ENCODE measurements at places on chromosomes 7 and 10.

DNA sequence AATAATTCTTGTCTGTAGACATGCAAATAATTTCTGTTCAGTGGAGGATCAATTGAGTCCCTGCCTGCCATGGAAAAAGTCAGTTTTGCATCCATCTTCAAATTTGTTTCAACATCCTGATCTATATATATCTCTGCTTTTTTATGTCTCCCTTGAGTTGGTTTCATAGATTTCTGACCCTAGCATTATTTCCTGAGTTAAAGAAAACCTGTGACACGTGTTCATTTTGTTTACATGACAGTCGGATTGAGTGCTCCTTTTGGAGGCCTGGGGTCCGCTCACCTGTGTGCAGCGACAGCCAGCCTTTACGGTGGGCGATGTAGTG lies 674 bp downstream of the MRPS24 start:
- DNase-seq = no peak

- DNase-seq = no peak
Measured at GRCh38 chr7:21028186-21028585, 241.5 kb upstream of the SP8 start.

DNA sequence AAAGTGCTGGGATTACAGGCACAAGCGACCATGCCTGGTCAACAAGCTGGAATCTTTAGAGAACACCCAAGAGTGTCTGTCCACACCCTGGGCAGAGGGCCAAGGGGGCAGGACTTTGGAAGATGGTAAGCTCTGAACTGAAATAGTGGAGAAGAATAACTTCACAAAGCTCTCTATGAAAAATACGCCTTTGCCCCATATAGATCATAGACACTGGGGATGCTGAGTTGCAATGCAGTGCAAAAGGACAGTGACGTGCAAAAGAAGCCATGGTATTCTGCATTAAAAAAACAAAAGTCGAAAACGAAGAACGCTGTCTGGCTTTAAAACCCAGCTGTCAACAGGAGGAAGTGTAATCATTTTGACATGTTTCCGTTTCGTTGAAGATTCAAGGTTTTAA lies 353.6 kb downstream of the CALN1 start:
- DNase-seq = no peak

- DNase-seq = no peak
Measured at GRCh38 chr7:71221049-71221448, 89.1 kb downstream of the GALNT17 start.

- DNase-seq = no peak
Measured at GRCh38 chr7:27117887-27118491, 12.6 kb downstream of the HOXA4 start.

DNA sequence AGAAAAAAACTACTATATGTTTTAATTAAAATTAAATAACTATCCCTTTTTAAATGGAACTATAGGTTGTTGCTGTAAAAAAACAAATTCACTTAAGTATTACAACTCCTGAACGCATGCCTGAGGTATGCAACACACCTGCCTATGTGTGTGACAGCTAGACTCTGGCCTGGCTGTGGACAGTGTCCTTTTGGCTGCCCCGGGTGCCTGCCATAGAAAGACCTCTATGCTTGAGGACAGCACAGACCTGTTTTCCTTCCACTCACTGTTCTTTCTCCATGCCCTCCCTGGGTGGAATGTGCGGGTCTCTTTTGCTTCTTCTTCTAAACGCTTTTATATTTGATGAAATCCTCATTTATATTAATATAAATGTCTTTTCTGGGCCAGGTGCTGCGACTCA lies 6.5 kb upstream of the PPIA start:
- no peak for DNase-seq

DNA sequence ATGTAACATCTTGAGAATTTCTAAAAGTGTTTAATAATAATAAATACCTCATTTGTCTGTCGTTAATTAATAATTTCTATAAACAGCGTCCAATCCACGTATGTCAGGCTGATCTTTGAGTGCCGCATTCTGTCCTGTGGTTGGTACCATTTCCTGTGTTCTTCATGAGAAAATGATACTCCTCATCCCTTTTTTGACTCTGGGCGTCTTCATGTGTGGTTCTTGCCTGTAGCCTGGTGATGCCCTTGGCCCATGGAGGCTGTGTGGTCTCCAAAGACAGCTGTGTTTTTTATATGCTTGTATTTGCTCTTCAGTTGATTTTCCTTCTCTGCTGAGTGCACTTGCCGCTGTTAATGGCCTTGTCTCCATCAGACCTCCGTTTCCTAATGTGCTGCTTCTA lies 31.5 kb downstream of the GLRX3 start:
- DNase-seq = no peak

- DNase-seq = no peak
Measured at GRCh38 chr10:8588135-8588534, 533.6 kb downstream of the GATA3 start.

DNA sequence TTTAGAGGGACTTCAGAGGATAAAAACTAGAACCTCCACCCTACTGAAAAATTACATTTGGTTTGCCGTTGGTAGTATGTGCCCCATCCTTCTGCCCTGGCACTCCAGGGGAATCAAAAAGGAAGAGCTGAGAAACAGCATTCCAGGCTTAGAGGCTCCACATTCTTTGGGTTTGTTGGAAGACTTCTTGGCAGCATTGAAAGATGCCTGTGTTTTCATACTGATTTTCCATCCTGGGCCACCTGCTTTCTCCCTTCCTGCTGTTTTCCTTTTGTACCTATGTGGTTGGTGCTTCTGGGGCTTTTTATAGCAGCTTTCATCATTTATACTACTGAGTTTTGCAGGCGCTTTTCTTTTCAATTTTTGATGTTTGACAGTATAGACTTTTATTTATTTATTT lies 61.7 kb downstream of the AUTS2 start:
- no peak for DNase-seq

- no peak for DNase-seq
Measured at GRCh38 chr10:99630433-99630832, 10.2 kb upstream of the SLC25A28 start.

DNA sequence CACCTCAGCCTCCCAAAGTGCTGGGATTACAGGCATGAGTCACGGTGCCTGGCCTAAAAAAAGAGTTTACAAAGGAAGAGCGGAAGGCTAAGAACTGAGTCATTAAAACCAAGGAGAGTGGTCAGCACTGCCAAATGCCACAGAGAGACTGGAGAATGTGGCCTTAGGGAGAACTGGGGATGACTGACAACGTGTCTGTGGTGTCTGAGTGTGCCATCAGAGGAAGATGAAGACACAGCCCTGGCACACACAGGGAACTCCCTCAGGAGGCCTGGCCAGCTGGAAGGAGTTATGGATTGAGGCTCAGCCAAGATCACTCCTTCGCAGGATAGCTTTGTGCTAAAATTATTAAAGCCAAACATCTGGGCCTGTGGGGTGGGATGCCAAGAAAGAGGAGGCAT lies 3.9 kb upstream of the INA start:
- no peak for DNase-seq

DNA sequence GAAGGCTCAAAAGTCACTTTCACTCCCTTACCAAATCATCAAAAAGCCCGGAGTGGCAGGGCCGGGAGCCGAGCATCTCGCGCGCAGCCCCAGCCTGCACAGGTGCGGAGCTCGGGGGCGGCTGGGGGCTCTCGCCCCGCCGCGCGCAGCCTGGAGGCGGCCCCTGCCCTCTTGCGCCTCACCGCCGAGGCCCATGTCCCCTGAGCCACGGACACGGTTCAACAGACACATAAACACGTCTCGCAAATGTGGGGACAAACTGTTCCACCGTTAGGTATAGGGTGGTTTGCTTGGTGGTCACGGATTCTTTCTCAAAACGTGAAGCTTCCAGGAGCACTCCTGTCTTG lies 700 bp downstream of the GSAP start:
- no peak for DNase-seq

- DNase-seq = no peak
Measured at GRCh38 chr10:62109587-62110293, 158.9 kb downstream of the RTKN2 start.

- DNase-seq = no peak
Measured at GRCh38 chr7:133164498-133164897, 82.6 kb upstream of the CHCHD3 start.

GRCh38 chr10:52359441-52359840 lies 45.4 kb downstream of the DKK1 start:
- no peak for DNase-seq

DNA sequence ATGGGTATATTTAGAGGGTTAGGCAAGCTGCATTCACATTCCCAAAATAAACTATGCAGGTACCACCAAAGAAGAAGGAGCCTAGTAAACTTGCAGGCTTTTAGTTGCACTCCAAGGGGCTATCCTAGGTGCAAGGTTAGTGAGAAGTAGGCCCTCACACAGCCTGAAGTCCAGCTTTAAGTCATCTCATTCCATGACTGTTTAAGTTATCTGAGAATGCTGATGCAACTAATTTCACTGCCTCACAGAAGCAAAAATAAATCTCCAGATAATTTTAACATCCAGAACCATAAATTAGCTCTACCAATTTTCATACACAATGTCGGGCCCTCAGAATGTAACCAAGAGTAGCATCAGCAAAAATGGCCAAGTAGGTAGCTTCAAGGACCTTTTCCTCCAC lies 34.3 kb upstream of the HHEX start:
- DNase-seq = no peak

- DNase-seq = no peak
Measured at GRCh38 chr10:132979491-132980425, 37.4 kb upstream of the CFAP46 start.

DNA sequence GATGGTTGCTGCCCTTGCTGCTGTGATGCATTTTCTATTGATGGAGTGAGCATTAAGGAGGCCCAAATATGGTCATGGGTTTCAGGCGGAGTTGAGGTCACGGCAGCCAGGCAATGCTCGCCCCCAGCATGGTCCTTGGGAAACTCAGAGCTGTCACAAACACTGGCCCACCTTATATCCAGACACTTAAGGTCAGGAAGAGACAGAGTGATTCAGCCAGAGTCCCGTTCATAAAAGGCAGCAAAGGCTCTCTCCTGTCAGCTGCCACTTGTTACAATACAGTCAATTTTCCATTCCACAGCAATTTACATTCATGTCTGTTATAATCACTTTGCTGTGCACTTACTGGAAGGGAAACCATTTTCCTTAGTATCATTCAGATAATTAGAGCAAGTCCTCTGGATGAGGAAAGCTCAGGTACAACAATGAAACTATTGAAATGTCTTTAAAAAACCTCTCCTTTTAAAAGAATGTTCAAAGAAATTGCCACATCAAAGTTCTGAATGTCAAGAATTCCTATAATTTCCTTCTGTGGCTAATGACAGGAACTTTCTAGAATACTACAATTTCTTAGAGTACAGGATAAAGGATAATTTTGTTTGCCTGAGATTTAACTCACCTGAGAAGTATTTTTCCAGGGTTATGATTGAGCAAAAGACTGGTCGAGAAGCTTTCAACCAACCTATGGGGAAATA lies 14.8 kb upstream of the ANKRD1 start:
- DNase-seq = no peak

DNA sequence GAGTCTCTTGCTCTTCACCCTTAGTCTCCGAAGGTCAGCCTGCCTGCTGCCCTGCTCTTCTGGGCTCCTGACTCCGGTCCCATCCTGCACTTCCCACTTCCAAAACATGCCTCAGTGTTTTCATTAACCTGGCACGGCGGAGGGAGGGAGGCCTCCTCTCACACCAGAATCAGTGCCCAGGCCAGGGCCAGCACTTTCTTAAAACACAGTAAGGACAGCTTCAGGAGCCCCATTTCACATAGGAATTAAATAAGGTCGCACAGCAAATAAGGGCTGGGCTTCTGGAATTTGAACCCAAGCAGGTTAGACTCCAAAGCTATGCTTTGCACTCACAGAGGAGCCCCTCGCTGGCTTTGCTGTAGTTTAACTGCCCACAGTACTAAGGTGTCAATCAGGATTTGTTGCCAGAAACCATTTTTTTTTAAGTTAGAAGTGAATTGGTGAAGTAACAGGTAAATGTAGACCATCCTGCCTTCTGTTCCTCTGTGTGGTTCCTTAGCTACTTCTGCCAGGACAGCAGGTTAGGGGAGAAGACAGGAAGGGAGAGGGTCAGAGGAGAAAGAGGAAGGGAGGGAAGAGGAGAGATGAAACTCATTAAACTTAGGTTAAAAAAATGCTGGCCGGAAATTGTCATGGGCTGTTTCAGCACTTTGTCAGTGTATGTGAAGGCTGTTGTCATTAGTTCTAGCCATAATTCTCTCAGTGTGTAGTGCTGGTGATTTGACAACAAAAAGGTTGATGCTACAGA lies 1.1 kb downstream of the RASSF4 start:
- no peak for DNase-seq

DNA sequence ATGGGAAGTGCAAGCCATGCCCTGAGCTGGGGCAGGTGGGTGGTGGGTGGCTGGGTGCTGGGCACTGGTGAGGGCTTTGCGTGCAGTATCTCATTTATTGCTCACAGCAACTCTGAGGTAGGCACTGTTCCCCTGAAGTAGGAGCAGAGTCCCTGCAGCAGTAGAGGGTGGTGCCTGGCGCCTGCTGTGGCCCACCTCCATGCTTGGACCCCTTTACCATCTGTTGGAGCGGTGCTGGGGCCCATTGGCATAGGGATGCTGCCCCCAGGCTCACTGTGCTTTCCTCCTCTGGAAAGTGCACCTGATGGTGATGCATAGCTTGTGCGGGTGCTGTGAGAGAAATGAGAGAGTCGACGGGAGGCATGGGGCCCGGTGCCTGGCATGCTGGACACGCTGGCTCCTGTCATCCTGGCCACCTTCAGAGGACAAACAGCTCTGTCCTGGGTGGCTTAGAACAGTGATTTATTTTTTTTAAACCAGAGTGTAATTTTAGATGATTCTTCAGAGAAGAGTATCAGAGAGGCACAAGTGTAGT lies 10.4 kb downstream of the SFRP5 start:
- DNase-seq = no peak

DNA sequence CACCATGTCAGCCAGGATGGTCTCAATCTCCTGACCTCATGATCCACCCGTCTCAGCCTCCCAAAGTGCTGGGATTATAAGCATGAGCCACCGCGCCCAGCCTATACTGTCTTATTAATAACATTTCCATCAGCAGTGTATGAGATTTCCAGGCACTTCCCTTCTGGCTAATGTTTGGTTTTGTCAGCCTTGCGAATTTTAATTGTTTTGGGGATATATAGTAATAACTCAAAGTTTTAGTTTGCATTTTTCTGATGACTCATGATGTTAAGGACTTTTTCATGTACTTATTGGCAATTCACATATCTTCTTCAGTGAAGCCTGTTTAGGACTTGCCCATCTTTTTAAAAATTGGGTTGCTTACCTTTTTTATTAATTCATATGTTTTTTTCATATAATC lies 76.0 kb downstream of the TMEM270 start:
- DNase-seq = no peak

DNA sequence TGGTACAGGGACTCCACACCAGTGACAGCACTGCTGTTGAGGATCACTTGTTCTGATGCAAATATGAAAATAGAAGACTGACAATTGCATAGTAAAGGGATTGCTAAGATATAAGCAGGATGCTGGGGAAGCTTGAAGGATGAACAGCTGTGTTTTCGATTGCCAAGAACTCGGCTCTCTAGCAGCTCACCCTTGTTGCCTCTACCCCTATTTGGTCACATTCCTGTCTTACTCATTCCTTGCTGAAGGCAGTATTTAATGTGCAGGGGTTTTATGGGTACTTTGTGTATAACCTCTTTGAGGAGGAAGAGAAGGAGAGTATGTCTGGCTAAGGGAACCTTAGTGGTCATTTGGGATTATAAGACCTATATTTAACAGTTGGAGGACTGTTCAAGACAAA lies 218.8 kb downstream of the AUTS2 start:
- DNase-seq = no peak
